ENCODE measurements at places on chromosomes 1 and 21.

DNA sequence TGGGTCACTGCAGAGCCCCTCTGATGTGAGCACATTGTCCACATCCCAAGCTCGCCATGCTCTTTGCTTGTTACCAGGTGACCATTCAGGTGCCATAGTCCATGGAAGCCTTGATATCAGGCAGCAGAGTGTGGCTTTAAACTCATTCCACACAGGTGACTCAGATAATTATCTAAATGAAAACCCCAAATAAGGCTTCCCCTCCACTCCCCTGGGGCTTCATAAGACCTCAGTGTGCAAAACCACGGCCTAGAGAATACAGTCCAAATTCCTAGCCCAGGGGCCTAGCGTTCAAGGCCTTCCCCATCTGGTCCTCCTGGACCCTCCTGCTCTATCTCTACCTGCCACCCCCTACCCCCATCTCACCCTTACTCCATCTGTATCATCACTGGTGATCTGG is 97.1 kb downstream of the ARHGEF10L start:
- DNase-seq: no peak

GRCh38 chr21:43916691-43917514 is 51.9 kb downstream of the AGPAT3 start:
- DNase-seq: no peak

DNA sequence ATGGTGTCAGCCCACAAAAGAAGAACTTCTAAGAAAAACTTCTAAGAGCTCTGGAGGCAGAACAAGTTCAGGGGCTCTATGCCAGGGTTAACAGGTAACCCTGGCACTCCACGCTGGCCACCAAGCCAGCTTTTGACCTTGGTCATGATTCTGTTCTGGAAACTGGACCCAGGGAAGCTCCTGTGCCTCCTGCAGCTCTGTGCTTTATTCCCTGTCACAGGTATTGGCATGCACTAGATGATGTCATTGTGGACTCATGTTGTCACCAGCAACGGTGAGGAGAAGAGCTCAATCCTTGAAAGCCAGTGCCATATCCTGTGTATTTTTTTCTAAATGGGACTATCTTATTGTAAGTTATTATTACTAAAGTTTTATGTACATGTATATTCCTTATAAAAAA is 56.7 kb upstream of the GCLM start:
- no peak for DNase-seq

- peak; percentile 31 for DNase-seq
Observed at GRCh38 chr1:199859491-199859933, 168.0 kb upstream of the NR5A2 start.

GRCh38 chr1:204760350-204760749 is 74.8 kb upstream of the LRRN2 start:
- no peak for DNase-seq

GRCh38 chr21:33655588-33656221 is 13.4 kb downstream of the ITSN1 start:
- DNase-seq: no peak

DNA sequence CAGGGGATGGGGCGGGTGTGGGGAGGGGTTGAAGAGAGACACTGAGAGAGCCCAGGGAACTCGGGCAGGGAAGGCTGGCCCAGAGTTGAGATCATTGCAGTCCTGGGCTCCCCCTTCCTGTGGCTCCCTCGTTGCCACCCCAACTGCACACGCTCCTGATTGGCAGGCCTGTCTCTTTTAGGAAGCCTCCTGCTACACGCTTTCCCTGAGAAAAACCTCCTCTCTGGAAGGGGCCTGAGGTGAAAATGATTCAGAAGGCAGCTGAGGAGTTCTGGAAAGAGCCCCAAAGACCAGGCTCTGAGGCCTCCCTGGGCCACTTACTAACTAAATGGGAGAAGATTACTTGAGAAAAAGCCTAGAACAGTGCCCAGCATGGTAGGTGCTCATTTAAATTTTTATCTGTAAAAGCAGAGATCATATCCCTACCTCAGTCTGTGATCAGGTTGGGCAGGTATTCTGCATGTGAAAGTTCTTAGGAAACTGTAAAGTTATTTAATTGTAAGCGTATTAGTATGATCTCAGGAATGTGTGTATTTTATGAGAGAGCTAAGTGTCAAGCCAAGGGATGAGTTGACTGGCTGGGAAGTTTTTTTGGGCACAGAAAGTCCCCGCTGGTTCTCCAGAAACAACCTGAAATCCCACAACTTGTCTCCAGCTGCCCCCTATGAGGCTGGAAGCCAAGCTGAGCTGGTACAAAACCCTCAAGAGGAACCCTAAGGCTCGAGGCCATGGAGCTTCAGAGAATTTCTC is 65.2 kb upstream of the EPS8L3 start:
- no peak for DNase-seq

DNA sequence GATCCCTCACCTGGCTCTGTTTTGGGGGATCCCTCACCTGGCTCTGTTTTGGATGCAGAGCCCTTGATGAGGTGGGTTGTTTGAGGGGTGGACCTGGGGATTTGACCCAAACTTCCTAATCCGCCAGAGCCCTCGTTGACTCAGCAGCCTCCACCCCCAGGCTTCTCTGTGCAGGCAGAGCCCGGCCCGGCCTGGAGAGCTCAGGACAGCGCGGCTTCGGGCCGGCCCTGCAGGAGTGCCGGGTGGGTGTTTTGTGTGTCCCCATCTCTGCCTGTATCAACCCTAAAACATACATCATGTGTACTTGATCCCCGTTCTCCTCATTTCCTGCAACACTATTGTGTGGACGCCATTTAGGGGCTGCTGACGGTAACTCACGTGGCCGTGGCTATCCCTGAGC is 124.2 kb downstream of the SIK1 start:
- DNase-seq: no peak

DNA sequence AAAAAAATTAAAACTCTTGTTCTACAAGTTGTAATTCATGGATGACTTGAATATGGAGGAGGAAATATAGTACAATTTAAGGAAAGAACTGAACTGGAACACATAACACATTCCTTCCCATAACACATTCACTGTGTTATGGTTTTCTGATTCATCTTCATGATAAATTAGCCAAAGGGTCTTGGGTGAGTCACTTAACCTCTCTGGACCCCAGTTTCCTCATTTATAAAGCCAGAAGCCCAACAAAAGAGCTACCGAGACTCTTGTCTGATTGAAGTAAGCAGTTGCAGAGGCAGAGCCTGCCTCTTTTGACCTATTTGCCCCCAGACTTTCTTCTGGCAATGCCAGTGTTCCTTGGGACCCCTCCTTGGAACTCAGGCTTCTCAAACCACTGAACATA is 161.9 kb upstream of the KCTD3 start:
- no peak for DNase-seq

GRCh38 chr1:1176931-1177330 is 3.3 kb downstream of the TTLL10 start:
- DNase-seq: no peak

- no peak for DNase-seq
Observed at GRCh38 chr1:54500107-54500431, 48.0 kb upstream of the ACOT11 start.

- DNase-seq: no peak
Observed at GRCh38 chr1:225926551-225927113, 2.6 kb upstream of the PYCR2 start.

GRCh38 chr1:212959266-212960220 is 9.2 kb downstream of the VASH2 start:
- no peak for DNase-seq

DNA sequence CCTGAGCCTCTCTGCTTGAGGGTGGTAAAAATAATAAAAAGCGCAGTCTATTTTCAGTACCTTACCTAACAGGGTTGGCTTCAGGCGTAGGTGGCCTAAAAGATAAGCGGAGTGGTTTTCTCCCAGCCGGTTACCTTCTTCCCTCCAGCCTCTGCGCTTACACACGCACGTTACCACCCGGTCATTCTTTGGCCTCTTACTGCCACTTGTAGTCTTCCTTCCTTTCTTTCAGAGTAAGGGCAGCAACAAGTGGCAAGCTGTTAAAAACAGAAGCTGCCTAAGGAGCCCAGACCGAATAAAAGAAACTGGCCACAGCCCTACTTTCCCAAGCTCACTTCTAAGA is 35.4 kb downstream of the CLCA1 start:
- DNase-seq: no peak

GRCh38 chr1:226820941-226821718 is 49.3 kb upstream of the PSEN2 start:
- DNase-seq: peak; percentile 94

- DNase-seq: no peak
Observed at GRCh38 chr1:179598631-179599030, 7.0 kb downstream of the TDRD5 start.

Data from skin of body (tissue), 3 donors.